CD4-positive, alpha-beta T cell treated with Interleukin-17A for 4 hours (primary cell): ENCODE measurements at places on chromosomes 16 and 17.

- DNase-seq: no peak
These were observed 1.6 kb downstream of the ASIC2 start for GRCh38 chr17:33291248-33292200.

DNA sequence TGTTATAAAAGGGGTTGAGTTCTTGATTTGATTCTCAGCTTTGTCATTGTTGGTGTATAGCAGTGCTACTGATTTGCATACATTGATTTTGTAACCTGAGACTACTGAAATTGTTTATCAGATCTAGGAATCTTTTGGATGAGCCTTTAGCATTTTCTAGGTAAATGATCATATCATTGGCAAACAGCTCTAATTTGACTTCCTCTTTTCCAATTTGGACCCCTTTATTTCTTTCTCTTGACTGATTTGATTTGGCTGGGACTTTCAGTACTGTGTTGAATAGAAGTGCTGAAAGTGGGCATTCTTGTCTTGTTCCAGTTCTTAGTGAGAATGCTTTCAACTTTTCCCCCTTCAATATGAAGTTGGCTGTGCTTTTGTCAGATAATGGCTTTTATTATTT lies 45.4 kb downstream of the ITGAM start:
- no peak for DNase-seq

- DNase-seq: no peak
These were observed 74.8 kb downstream of the SLC39A11 start for GRCh38 chr17:73017658-73018057.

DNA sequence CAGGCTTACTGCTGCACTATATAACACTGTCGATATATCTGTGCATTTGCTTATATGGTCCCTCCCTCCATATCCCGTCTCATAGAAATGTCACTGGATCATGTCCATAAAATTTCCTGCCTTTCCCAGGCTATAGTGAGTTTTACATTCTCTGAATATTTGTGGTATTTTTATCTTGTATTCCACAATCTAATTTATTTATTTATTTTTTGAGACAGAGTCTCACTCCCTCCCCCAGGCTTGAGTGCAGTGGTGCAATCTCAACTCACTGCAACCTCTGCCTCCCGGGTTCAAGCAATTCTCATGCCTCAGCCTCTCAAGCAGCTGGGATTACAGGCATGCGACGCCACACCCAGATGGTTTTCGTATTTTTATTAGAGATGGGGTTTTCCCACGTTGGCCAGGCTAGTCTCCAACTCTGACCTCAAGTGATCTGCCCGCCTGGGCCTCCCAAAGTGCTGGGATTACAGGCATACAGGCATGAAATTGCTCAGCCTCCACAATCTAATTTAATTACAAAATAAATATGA lies 12.9 kb downstream of the TRIM37 start:
- DNase-seq: no peak

- DNase-seq: no peak
These were observed 135.9 kb upstream of the DYNLRB2 start for GRCh38 chr16:80404847-80405246.

GRCh38 chr17:7513850-7514419 lies 29.8 kb downstream of the POLR2A start:
- DNase-seq: no peak

DNA sequence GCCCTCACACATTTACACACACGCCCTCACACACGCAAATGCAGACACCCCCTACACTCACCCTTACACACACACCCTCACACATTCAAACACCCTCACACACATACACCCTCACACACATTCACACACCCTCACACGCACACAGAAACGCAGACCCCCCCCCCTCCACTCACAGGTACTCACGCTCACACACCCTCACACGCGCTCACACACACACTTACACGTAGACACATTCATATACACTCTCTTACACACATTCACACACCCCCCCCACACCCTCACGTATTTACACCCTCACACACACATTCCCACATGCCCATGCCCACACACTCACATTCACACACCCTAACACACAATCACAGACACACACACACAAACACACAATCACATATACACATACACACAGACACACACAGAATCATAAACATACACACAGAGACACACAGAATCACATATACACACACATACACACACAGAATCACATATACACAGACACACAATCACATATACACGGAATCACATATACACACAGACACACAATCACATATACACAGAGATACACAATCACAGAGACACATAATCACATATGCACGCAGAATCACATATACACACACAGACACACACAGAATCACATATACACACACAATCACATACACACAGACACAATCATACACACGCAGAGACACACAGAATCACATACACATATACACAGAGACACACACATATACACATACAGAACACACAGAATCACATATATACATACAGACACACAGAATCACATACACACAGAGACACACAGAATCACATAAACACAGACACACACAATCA lies 250.1 kb upstream of the RPL38 start:
- DNase-seq: no peak

GRCh38 chr16:72992142-72992601 lies 55.8 kb downstream of the ZFHX3 start:
- DNase-seq: no peak

DNA sequence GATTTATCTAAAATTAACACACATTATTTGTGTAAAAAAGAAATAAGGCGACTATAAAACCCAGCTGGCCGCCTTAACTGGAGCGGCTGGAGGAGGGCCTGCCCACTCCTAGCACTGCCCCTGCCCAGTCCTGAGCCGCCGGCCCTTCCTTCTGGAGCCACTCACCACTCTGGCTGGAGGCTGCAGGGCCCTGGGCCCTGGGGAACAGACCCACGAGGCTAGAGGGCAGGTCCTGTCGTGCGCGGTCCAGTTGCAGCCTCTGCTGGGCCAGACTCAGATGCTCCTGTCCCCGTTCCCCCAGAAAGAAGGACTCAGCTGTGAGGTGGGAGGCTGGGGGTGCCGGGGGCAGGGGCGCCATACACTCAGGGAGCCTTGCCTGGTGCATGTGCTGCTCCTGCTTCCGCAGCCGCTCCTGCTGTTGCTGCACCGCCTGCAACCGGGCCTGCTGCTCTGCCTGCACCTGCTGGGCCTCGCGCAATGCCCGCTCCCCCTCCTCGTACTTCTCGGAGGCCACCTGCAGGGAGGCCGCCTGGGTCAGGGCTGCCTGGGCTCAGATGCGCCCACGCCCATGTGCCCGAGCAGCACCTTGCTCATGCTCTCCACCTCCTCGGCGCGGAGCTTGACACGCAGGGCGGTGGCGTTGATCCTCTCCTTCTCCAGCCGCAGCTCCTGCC lies 9.0 kb upstream of the MRPL38 start:
- DNase-seq: no peak

GRCh38 chr16:62249069-62249468 lies 212.8 kb upstream of the CDH8 start:
- no peak for DNase-seq

GRCh38 chr17:63173450-63173849 lies 207.4 kb downstream of the TANC2 start:
- DNase-seq: no peak

- no peak for DNase-seq
These were observed 6.5 kb downstream of the CPNE7 start for GRCh38 chr16:89581861-89582563.

GRCh38 chr16:27169511-27170071 lies 33.7 kb upstream of the KDM8 start:
- DNase-seq: peak; percentile 84

DNA sequence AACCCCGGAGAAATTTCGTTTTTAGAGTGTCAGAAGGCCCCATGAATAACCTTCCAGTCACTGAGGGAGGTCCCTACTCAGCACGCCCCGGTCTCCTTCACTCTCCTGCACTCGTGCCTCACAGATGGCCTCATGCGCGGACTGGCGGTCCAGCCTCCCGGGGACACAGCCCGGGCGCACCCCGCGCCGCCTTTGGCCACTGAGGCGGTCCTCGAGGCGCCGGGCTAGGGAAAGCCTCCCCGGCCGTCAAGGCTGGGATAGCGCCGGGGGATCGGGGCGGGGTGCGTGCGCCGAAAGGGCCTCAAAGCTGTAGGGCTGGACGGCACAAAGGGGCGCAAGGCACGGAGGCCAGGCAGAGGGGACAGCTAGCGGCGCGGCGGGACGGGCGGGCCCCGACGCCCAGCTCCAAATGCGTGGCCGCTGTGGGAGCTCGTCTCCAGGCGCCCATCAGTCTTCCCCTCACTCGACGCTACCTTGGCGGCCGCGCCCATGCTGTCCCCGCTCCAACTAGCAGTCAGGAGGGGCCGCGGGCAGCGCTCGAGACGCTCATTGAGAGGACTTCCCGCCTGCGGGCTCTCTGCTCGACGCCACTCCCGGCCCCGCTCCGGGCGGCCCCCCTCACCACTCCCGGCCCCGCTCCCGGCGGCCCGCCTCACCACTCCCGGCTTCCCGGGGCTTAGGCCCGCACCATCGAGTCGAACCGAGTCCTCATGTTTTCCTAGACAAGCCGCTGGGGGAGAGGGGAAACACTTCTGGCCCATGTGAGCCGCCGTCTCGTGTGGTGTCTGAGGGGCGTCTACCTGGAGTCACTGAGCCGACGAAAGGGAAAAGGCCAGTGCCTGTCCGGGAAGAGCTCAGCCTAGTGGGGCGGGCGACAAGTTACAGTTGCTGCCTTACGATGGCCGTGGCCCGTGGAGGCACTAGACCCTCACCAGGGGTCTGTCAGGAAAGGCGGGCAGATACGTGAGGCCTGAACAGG lies at the start of gene USP6:
Gene USP6, plus strand, starts transcription at position 360 of the 979 bp plus-strand sequence. CDS start 14,336 bp downstream, outside the sequence.
- no peak for DNase-seq
